ENCODE measurements at places on chromosomes 6 and 20. TPM values are rescaled to one million over a fixed set of nuclear protein-coding genes. Genes with fewer than 3 reads are reported as not detected.

Gene C20orf202
- not detected for total RNA-seq

DNA sequence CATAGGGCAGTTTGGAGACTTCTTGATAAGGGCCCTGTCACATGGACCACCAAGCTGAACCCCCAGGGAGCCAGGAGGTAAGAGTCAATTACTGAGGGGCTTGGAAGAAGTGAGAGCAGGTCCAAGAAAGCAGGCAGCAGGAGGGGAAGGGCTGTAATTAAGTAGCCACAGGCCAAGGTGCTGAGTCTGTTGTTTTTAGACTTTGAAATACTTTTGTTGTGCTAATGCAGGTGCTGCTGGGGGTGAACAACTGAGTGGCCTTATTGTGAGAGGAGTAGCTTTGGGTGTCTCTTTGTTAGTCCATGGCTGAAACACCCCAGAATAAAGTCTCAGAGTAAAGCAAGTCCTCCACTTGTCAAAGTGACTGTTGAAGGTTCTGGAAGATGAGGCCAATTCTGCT lies 267.0 kb upstream of the SUPT3H start:
- no peak for DNase-seq

- no peak for DNase-seq
These were observed 69.9 kb downstream of the FYN start for GRCh38 chr6:111803371-111803770.

Gene RGS19
- 25.6 TPM for total RNA-seq

Gene EYA4
- total RNA-seq: 16.3 TPM
